ENCODE measurements at places on chromosomes 1 and 21. TPM values are rescaled to one million over a fixed set of nuclear protein-coding genes. Genes with fewer than 3 reads are reported as not detected.

TSSK3 gene
- total RNA-seq = 1.2 TPM

ELF3 gene
- total RNA-seq = 0.54 TPM

IL20 gene
- not detected for total RNA-seq

LRRC71 gene
- not detected for total RNA-seq

COP1 gene
- 23.4 TPM for total RNA-seq

SPRR3 gene
- not detected for total RNA-seq

LRRC8C gene
- total RNA-seq = 7.7 TPM

Measured in Right ventricle myocardium inferior (tissue), 1 donor.